ENCODE measurements at places on chromosomes 11 and 22.

DNA sequence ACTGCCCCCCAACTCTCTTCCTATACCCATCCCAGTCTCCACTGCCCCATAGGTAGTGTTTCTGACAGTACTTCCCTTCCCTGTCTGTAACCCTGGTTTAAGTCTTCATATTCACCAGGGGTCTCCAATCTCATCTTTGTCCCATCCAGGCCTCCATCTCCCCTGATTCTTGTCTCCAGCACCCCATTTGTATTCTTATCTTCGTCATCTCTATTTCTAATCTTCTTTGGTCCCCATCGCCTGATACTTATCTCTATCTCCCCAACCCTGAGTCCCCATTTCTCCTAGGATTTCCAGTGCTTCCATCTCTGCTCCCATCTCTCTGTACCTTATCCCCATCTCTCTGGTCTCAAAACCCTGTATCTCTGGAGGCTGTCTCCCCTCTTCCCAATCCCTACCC is 1.8 kb downstream of the PHOX2A start:
- DNase-seq = no peak

DNA sequence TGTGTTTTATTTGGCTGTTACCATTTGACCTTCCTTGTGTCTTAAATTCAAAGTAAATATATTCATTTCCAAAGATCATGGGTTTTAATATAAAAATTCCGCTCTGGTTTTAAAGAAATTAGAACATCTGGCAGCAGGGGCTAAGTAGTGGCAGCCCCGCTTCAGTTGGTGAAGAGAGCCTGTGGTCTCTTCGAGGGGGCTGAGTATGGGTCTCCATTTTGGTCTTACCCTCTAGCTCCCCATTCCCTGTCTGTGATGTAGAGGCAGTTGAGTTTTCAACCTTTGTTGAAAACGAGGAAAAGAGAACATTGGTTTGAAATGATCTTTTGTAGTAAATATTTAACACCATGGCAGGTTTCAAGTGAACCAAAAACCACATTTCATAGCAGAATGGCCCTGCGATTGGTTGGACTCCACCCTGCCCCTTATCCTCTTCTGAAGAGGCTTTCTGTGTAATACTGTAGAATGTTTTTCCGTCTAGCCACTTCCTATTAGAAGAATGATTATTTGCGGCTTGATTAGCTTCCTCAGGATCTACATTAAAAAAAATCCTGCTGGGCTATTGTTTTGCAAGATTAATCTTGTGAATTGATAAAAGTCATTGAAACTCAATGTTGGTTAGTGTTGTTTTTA is 17.7 kb downstream of the APLP2 start:
- DNase-seq = no peak

DNA sequence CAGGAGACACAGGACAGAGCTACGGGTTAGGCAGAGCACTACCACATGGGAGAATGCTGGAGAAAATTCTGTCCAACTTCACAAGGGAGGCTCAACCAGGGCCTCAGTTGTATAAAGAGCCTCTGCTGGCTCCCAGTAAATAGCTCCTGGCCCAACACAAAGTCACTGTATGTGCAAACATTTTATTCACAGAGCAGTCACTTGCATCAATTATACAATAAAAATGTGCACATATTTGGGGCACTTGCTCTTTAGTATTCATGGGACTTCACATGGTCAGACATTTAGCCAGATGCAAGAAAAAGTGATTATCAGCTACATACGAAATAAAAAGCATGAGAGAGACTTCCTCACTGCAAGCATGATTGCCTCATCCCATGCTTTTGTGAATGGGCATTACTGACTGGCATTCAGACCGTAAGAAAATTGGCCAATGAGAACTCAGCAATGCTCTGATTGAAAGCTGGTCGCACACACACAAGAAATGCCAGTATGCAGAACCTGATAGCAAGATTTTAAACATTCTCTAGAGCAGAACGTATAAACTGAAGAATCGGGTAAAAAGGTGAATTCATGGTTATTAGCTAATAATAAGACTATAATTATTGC is 39.4 kb downstream of the BLID start:
- DNase-seq = no peak

GRCh38 chr11:93639548-93639947 is 21.9 kb upstream of the CEP295 start:
- no peak for DNase-seq

DNA sequence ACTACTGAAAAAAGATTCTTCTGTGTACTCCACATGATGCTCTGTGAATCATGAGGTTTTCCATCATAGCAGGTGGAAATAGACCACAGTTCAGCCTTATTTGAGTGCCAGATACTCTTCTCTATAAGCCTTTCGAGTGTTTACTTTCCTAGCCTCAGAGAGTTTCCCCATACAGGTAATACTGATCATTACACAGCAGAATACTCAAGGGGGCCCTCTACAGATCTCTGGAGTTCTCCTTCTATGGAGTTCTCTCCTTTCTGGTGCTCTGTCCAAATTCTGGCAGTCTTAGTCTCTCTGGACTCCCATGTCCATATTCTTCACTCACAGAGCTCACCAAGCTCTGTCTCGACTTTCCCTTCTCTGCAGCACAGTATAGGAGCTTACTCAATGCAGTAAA is 175.7 kb upstream of the CARD18 start:
- DNase-seq = no peak

All from CD4-positive, alpha-beta T cell treated with Interferon alpha-2 for 1 hour (primary cell).